ENCODE measurements at places on chromosomes 6 and 20. TPM values are rescaled to one million over a fixed set of nuclear protein-coding genes. Genes with fewer than 3 reads are reported as not detected.

DNA sequence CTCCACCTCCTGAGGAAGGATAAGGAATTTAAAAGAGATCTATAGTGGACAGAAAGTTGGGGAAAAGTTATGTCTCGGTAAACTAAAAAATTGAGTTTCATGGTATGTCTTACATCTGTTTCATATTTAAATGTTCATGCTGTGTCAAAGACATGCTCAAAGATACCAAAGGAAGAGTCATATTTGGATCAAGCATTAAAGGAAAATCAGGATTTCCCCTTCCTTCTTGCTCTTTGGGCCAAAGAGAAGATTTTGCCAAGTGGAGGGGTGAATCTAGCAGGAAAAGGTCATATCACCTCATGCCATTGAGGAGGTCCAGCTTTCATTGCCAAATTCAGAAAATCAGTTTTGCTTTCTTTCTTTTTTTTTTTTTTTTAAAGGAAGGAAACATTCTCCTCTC, 192.4 kb downstream of the OGFRL1 start:
- DNase-seq: no peak

GRCh38 chr20:13220904-13221297, at the start of gene ISM1:
ISM1 (plus strand) TSS chr20:13221274; CDS start chr20:13221777, 503 bp downstream.
- DNase-seq: peak; percentile 66

DNA sequence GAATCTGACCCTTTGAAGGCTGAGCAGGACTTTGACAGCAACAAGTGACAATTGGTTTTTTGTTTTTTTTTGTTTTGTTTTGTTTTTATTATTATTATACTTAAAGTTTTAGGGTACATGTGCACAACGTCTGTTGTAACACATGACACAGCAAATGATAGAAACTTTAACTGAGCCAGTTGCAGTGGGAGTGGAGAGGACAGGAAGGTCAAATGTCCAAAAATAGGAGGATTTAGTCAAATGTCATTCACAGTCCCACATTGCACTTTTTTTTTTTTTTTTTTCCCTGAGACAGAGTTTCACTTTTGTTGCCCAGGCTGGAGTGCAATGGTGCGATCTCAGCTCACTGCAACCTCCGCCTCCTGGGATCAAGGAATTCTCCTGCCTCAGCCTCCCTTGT, 223.0 kb downstream of the HIVEP2 start:
- DNase-seq: no peak

- DNase-seq: no peak
Observed at GRCh38 chr6:145374570-145374969, 360.8 kb downstream of the EPM2A start.

The PRSS35 gene
- 1.3 TPM for total RNA-seq

GRCh38 chr6:33019372-33019771, 10.0 kb upstream of the HLA-DOA start:
- no peak for DNase-seq

- DNase-seq: no peak
Observed at GRCh38 chr6:38697846-38698245, 5.1 kb downstream of the GLO1 start.

DNA sequence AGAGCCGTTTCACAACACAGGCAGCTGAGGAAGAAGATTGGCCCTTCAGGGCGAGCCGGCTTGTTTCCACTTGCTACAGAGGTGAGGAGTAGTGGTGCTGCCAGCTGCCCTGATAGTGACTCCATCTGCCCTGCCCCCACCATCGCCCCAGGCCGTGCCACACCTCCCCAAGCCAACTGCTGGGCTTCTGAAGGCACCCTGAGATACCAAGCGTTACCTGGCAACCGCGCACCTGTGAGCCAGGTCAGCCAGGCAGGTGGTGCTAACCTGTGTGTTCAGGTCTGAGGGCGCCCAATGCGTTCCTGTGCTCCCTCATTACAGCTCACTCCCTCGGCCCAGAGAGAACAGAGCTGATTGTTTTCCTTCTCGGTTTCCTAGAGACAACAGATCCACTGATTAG, 299.1 kb upstream of the ID4 start:
- no peak for DNase-seq

- no peak for DNase-seq
Observed at GRCh38 chr20:46217583-46217982, 90.7 kb downstream of the CDH22 start.

GRCh38 chr6:24145690-24146131, 19.7 kb downstream of the NRSN1 start:
- DNase-seq: no peak

The COL19A1 gene
- not detected for total RNA-seq

- no peak for DNase-seq
Observed at GRCh38 chr20:45032781-45033180, 66.5 kb downstream of the STK4 start.

The ADTRP gene
- total RNA-seq: 21.0 TPM

DNA sequence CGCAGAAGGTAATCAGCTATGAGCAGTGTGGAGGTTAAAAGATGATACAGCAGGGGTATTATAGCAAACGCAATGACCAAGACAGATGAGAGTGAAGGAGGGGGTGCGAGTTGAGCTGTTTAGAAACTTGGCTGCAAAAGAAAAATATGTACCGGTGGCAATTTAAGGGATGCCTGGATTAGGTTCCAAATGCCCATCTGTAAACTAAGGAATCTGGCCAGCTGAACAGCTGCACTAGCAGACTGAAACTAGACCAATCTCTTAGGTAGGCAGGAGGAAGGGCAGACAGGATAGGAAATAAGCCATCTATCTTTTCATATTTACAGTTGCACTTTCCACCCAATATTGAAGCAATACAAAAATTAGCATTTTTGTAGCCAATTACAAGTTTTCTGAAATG, 407.6 kb downstream of the HTR1B start:
- no peak for DNase-seq

GRCh38 chr6:127343809-127344659, 625 bp upstream of the ECHDC1 start:
- DNase-seq: no peak

- DNase-seq: no peak
Observed at GRCh38 chr6:170344631-170345576, 38.3 kb downstream of the FAM120B start.

DNA sequence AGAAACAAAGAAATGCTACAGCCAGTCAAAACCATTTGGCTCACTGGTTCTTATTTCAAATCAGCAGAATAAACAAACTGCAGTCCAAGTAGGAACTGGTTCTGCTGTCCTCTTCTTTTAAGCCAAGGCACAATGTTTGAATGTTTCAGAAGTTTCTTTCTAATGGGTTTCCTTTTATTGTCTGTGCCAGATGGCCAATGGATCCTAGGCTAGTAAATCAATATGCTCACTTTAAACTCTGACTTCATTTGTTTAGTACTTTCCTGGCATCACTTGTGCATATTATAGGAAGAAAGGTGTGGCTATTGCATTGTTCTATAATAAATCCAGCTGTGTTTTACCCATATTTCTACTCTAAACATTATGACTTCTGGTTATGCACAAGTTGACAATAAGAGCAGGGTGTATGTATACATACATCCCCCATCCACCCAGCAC, 99.7 kb upstream of the PLCB4 start:
- no peak for DNase-seq

DNA sequence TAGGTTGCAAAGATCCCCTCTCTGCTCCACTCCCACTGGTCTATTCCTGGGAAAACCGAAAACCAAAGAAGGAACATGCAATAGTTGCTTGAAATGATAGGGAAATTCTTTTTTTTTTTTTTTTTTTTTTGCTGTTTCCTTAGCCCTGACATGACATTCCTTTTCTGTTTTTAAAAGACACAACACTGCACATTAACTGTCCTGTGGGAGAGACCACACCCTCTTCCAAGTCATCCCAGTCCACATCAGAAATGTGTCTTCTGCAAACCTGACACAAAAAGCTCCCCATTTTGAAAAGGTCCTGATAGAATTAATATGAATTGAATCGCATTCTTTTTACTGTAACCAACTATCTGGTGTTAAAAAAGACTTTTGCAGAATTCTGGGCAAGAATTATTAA, 43.4 kb upstream of the RIPOR2 start:
- DNase-seq: no peak

DNA sequence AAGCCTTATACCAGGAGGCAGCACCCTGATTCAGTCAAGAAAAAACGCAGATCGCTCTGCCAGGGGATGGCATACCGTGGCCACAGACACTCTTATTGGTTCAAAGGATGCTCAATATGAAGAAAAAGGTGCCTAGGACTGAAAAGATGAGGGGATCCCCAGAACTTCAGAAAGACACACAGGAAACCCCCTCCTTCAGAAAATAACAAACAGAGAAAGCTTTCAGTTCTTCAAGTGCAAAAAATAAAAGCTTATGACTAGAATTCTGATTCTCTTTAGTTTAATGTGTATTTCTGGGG, 17.7 kb upstream of the MYB start:
- DNase-seq: no peak

DNA sequence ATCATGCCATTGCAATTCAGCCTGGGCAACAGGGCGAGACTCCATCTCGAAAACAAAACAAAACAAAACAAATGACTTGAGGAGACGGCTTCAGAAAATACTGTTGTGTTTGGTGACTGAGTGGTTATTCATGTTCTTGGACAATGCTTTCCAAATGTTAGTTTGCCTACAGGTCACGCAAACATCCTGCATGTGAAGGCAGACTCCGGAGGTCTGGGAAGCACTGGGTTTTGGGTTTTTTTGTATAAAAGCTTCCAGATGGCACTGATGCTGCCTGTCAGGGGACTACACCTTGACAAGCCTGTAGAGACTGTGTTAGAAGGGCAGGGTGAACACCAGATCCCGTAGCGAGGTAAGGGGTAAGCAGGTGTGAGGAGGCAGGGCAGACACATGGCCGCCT, 81.7 kb downstream of the THBS2 start:
- DNase-seq: no peak

- no peak for DNase-seq
Observed at GRCh38 chr6:49333345-49334125, 129.5 kb downstream of the MMUT start.

GRCh38 chr6:55917751-55918415, 42.5 kb upstream of the BMP5 start:
- no peak for DNase-seq

DNA sequence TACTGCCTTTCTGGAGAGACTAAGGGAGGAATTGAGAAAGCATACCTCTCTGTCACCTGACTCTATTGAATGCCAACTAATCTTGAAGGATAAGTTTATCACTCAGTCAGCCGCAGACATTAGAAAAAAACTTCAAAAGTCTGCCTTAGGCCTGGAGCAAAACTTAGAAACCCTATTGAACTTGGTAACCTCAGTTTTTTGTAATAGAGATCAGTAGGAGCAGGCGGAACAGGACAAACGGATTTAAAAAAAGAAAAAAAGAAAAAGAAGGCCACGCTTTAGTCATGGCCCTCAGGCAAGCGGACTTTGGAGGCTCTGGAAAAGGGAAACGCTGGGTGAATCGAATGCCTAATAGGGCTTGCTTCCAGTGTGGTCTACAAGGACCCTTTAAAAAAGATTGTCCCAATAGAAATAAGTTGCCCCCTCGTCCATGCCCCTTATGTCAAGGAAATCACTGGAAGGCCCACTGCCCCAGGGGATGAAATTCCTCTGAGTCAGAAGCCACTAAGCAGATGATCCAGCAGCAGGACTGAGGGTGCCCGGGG, 43.1 kb upstream of the RNF182 start:
- no peak for DNase-seq

The RAMACL gene
- total RNA-seq: 8.0 TPM

DNA sequence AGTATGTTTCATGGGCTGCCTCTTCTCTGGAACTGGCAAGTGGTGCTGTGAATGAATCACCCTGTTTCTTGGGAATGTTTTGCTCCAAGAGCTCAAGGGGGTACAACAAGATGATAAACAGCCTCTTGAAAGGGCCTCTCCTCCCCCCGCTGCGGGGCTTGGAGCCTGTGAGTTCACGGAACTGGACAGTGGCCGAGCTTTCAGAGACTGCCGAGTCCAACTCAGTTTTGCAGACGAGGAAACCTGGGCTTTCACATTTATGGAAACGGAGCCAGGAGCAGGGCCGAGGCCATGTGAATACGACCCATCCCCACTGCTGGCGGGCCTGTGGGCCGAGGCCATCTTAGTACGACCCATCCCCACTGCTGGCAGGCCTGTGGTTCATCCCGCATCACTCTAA, 18.2 kb upstream of the SRC start:
- DNase-seq: peak; percentile 70

DNA sequence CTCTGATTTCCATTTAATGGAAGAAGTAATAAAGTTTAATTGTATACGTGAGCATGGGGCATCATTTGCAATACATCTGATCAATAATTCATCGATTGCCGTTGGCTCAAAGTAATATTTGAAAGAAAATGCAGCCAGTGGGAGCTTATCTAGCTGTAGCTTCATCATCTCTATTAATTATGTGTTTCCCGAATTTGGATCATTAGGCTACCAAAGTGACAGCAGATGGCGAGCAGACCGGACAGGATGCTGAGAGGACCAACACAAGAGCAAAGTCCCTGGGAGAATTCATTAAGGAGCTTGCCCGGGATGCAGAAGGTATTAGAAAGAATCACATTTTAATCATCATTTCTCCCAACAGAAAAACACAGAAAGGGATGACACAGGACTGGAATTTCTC, 327.1 kb downstream of the ARHGAP18 start:
- no peak for DNase-seq

The CLPSL2 gene
- not detected for total RNA-seq

DNA sequence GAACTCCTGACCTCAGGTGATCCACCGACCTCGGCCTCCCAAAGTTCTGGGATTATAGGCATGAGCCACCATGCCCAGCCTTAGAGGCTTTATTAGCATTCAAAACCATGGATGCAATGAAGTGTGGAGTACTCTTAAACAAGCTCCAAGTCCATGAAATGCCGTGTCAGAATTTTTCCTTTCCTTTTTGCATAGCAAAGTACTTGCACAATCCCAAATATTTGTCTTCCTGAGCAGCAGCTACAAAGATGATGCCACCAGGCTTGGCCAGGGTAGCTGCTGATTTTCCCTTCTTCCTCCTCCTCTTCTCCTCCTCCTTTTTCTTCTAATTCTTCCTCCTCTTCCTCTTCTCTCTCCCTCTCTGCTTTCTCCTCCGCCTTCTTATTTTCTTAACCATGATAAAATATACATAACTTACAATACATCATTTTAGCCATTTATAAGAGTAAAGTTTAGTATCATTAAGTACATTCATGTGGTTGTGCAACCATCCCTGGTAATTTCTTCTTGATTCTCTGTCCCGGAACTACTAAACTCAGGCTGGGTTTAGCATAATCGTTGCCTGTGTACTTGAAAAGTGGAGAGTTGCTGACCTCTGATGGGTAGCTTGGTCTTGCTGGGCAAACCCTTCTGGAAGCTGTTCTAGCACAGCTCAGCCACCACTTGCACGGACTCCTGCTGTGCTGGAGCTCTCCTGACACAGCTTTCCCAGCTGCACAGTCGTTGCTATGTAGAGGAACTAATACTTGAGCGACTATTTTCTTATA, 20.3 kb downstream of the MUCL3 start:
- no peak for DNase-seq

DNA sequence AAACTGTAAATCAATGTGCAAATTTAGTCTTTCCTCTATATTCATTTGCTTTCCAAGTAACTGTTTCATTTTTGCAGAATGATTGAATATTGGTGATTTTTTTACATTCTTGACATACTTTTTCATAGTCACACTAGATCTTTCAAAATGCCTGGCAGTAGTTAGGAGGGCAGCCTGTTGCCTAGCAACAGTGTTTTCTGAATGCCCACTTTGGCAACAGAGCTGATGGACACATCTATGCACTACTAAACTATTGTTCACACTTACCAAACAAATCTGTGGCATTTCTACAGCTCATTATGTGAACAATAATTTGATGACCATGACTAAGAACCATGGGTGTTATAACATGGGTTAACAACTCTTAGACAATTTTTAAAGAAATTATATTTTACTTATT, 438.0 kb upstream of the IMPG1 start:
- no peak for DNase-seq

GRCh38 chr6:132272776-132273175, 128.5 kb downstream of the MOXD1 start:
- no peak for DNase-seq

The LHFPL5 gene
- not detected for total RNA-seq

The SERINC1 gene
- 246 TPM for total RNA-seq

Measured in upper lobe of right lung (tissue), 1 donor.